ENCODE measurements at places on chromosomes 16 and 17. TPM values are rescaled to one million over a fixed set of nuclear protein-coding genes. Genes with fewer than 3 reads are reported as not detected.

The TLCD2 gene
- 1.1 TPM for total RNA-seq

The TMC8 gene
- total RNA-seq: not detected

The FAHD1 gene
- 58.8 TPM for total RNA-seq

The PRR15L gene
- not detected for total RNA-seq

The DPEP1 gene
- total RNA-seq: 0.46 TPM

The ASB16 gene
- total RNA-seq: not detected

GRCh38 chr17:79939094-79939435 lies 96.6 kb downstream of the TBC1D16 start:
- no peak for DNase-seq

GRCh38 chr17:78960928-78961327 lies 18.8 kb downstream of the LGALS3BP start:
- DNase-seq: no peak

GRCh38 chr16:53999841-54000240 lies 286.7 kb downstream of the IRX3 start:
- peak; percentile 16 for DNase-seq

DNA sequence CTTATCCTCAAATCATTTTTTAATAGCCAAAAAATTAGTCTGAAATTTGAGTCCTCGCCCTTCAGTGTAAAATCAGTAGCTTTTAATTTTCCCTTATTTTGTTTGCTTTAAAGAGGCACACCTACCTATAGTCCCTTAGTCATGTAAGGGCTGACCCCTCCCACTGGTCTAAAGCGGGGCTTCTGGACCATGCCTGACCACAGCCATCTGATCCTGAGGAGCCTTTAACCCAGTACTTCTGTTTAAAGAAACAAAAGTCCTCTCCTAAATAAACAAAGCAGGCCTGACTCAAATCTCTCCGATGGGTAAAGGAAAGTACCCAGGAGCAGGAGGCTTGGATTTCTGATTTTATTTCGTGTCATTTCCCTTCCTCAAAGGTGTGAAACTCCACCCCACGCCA lies 92.0 kb upstream of the CCL2 start:
- no peak for DNase-seq

- no peak for DNase-seq
These were observed 58.2 kb downstream of the IGF2BP1 start for GRCh38 chr17:49055181-49055927.

- DNase-seq: no peak
These were observed 73.2 kb upstream of the RPL38 start for GRCh38 chr17:74130276-74130675.

DNA sequence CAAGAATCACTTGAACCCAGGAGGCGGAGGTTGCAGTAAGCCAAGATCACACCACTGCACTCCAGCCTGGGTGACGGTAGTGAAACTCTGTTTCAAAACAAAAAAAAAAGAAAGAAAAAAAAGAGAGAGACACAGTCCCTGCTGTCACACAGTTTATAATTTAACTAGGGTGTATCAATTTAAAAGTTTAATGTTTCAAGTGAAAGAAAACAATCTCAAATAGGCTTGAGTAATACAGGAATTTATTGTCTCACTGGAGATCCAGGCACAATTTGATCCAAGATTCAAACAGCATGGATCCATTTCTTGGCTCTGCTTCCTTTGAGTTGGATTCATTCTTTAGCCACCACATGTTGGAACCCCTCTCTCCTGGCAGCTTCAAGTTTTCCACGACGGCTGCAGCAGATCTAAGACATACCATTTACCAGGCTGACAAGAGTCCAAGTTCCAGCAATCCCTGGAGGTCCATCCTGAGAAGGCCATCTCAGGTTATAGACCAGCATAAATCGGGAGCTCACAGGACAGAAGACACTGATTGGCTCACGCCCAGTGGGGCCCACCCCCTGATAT lies 97.5 kb downstream of the YPEL2 start:
- DNase-seq: no peak

- peak; percentile 76 for DNase-seq
These were observed 1.6 kb upstream of the LDAF1 start for GRCh38 chr16:21156767-21157467.

- no peak for DNase-seq
These were observed 1.6 kb downstream of the MLLT6 start for GRCh38 chr17:38706505-38707216.

DNA sequence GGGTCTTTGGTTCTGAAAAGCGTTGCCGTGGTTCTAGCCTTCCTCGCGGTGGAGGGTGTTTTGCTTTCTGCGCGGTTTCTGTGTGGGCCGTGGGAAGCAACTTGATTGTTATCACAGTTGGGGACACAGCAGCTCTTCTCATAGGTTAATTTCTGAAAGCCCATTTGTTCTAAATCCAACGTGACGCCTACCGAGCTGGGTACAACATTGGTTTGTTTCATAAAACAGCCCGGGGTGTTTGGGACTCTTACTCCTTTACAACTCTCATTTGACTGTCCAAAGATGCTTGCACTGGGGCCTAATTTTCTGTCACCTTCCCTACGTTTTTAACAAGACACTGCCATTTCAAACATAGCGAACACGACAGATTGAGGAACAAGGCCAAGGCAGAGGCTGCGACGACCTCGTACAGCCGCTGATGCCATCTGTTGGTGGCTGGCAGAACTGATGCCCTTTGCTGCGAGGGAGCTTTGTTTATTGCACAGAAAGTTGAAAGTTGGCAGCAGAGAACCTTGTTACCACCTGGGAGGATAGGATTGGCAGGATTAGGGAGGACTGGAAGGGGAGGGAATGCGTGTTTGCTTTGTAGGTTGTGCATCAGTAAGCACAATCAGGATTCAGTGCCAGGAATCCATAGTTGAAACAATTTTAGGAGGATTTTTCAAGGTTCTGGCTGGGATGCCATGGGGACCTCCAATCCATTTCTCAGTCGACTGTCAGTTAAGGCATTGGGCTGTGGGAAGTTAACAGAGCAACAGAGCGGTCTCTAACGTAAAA lies 98.3 kb downstream of the PITPNC1 start:
- DNase-seq: peak; percentile 66

DNA sequence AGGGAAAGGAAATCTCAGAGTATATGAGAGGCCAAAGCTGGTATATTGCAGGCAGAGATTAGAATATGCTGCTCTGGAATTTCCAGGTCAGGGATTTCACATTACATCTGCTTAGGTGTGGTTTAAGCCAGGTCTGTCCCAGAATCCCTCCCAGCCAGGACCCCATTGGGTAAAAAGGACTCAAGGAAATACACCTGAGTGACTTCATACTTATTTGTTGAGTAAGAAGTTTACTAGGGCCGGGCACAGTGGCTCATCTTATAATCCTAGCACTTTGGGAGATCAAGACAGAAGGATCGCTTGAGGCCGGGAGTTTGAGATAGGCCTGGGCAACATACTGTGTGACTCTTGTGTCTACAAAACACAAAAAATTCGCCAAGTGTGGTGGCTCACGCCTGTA lies 7.2 kb downstream of the PIPOX start:
- DNase-seq: no peak

- no peak for DNase-seq
These were observed 14.8 kb downstream of the ERN1 start for GRCh38 chr17:64115043-64115698.

Measured in LHCN-M2 (cell line).